ENCODE measurements at places on chromosomes 5 and 9. TPM values are rescaled to one million over a fixed set of nuclear protein-coding genes. Genes with fewer than 3 reads are reported as not detected.
A peak's percentile ranks its signal among the peaks of the same experiment; 100 is the strongest.

GRCh38 chr9:90007516-90008440 lies 403.0 kb downstream of the GADD45G start:
- no peak for DNase-seq

KCNN2 gene
- total RNA-seq, result not detected

OR1J1 gene
- total RNA-seq, result not detected

GRCh38 chr9:128415281-128415680 lies 5.4 kb upstream of the CERCAM start:
- no peak for DNase-seq

- no peak for DNase-seq
These were observed 552.2 kb upstream of the ZNF462 start for GRCh38 chr9:106310782-106311181.

GRCh38 chr9:111298111-111298510 lies 31.9 kb downstream of the OR2K2 start:
- no peak for DNase-seq

IL3 gene
- total RNA-seq, result not detected

GRCh38 chr5:53476019-53476418 lies 4.4 kb upstream of the FST start:
- no peak for DNase-seq

FAM219A gene
- 53.9 TPM for total RNA-seq

- DNase-seq, result no peak
These were observed 612.6 kb upstream of the CLINT1 start for GRCh38 chr5:158471535-158471924.

DNA sequence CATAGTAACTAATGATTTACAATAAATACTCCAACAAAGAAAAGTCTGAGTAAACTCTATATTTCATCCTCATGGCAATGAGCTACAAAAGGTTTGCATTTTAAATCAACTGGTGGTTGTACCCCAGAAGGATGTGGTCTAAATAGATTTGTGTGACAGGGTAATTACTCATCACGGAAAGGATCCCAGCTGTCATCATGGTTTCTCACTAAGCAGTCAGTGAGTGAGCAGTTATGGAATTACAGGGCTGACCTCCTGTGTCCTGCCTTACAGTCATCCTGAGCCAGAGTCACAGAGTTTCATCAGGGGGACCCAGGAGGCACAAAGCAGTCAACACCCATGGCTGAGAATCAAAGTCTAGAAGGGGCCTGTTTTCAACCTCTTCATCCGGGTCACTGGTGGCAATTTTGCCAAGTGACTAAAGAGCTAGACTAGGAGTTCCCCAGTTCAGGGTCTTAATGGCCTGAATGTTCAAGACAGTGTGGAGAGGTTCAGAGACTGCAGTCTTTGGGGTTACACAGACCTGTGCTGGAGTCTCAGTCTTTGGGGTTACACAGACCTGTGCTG lies 210.7 kb upstream of the SLC24A2 start:
- no peak for DNase-seq

GRCh38 chr5:158701406-158702177 lies 398.1 kb downstream of the EBF1 start:
- no peak for DNase-seq

- DNase-seq, result no peak
These were observed 356.2 kb downstream of the NPR3 start for GRCh38 chr5:33067291-33067690.

- DNase-seq, result no peak
These were observed 345.0 kb downstream of the NNT start for GRCh38 chr5:43947935-43948334.

GRCh38 chr5:97576956-97577355 lies 393.9 kb upstream of the RIOK2 start:
- DNase-seq, result no peak

- DNase-seq, result no peak
These were observed 810.6 kb downstream of the TLE4 start for GRCh38 chr9:80382211-80382891.

DNA sequence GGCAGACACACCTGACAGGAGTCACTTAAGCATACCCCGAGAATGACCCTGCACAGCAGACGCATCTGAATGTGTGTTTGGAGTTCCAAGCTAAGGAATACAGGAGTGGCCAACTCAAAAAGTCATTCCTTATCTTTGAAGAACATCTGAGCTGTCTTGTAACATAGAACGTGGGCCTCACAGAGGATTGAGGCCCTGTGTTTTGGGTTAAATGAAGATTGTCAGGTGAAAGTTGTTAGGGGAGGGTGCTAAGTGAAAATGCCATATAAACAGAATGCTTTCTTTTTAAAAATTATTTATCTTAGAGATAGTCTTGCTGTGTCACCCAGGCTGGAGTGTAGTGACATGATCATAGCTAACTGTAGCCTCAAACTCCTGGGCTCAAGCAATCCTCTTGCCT lies 100.9 kb downstream of the PIK3R1 start:
- no peak for DNase-seq

DNA sequence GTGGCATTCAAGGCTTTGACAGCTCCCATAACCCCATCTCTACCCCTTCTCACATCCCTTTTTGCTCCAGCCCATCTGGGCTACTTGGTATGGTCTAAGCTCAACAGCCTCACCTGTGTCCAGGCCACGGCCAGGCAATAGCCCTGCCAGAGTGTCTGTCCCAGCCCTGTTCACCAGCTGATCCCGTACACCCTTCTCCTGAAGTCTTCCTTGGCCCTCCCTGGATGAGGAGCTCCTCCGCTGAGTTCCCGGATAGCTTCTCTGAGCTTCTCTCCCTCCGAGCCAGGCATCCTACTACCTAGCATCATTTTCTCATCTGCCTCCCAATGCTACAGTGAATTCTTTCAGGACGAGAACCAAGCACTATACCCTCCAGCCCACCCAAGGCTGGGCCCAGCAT lies 208.2 kb downstream of the DAB2IP start:
- no peak for DNase-seq

GRCh38 chr9:137242269-137243203 lies 1.4 kb downstream of the TUBB4B start:
- DNase-seq, result no peak

ZNF618 gene
- total RNA-seq, result 8.2 TPM

GRCh38 chr9:87973730-87974292 lies 522 bp downstream of the CDK20 start:
- DNase-seq, result no peak

PCDHGC4 gene
- total RNA-seq, result 1.7 TPM

- no peak for DNase-seq
These were observed 14.3 kb upstream of the CACFD1 start for GRCh38 chr9:133445293-133445969.

TAS2R1 gene
- not detected for total RNA-seq

DNA sequence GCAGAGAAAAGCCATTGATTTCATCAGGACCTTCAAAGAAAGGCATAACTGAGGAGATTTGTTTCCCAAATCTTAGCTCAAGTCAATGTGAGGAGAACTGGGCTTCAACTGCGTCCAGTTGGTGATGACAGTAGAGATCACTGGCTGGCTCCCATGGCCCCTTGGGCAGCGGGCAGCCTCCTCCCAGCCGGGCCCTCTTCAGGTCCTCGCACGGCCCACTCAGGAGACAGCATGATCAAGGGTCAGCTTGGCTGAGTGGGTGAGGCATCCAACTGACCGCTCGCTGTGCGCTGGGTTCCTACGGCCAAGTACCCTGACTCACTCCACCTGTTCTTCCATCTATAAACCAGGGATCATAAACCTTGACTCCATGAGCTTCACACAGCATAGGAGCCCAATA lies 274.0 kb downstream of the NSG2 start:
- DNase-seq, result peak; percentile 71

GRCh38 chr5:116872986-116873385 lies 298.4 kb upstream of the SEMA6A start:
- DNase-seq, result no peak

GRCh38 chr5:17228821-17229291 lies 11.4 kb downstream of the BASP1 start:
- no peak for DNase-seq

JAK2 gene
- total RNA-seq, result 25.1 TPM

- DNase-seq, result no peak
These were observed 4.6 kb downstream of the AP3B1 start for GRCh38 chr5:78289911-78290310.

CRHBP gene
- 4.9 TPM for total RNA-seq

WNT8A gene
- not detected for total RNA-seq

DNA sequence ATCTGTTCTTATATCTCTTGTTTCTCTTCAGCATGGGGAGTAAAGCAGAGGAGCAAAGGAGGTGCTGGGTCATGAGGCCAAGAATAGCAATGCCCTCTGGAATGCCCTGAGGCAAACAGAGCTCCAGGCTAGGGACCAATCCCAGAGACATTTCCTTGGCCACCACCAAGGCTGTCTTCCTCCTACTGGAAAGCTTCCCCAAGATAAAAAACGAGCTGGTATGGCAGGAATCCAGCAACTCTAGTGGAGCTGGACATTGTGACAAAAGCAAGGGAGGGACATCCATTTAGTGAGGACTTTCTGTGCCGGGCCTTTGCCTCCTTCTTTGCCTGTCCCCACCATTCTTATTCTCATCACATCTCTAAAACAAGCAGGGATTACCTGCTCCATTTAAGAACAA lies 161.6 kb downstream of the ASTN2 start:
- DNase-seq, result no peak

TRIM32 gene
- total RNA-seq, result 19.8 TPM

S100Z gene
- 0.90 TPM for total RNA-seq

GRCh38 chr9:6702707-6703106 lies 55.1 kb upstream of the KDM4C start:
- DNase-seq, result peak; percentile 20

BTNL8 gene
- total RNA-seq, result 0.96 TPM

DNA sequence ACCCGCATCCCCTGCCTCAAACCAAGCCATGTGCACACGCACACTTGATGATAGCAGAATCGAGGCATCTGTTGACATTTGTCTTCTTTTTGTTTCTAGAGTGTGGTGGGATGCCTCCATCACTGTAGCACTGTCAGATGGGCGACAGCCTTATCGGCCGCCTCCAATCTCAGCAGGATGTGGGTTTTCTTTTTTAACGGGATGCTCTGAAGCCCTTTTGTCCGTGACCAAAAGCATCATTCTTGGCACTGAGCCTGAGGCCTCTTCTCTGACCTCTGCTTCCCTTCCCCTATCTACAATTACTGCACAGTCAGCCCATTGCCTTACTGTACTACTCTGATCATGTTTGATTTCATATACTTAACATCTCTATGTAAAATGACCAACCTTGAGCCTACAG lies 78.3 kb downstream of the LMNB1 start:
- no peak for DNase-seq

DNA sequence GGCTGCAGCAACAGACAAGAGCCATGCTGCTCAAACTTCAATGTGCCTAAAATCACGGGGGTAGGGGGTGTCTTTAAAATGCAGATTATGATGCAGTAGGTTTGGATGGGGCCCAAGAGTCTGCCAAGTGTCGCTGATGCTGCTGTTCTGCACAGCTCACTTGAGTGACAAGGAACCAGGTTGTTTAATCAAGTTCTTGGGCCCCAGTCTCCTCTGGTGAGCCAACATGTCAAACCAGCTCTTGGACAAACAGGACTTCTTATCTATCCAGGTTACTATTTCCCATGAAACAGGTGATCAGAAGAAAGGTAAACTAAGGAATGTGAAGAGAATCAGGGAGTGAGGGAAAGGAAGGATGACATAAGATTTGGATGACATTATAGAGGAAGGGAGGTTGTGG lies 78.0 kb downstream of the APBA1 start:
- DNase-seq, result no peak

- no peak for DNase-seq
These were observed 58.4 kb downstream of the ZNF510 start for GRCh38 chr9:96719521-96719920.

DNA sequence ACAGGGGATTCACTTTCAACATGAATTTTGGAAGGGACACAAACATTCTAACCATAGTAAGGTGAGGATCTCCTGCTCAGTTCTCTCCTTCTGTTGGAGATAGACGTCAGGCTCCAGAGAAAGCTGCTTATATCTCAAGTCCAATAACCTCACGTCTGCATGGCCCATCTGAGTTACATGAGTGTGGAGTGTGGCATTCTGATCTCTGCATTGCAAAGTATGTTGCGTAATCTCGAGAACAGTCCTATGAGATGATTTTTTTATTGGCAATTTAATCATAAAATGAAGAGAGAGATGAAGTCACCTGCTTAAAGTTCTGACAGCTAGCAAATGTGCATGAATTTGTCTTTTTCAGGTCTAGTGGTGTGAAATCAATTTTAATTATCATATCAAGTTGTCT lies 118.8 kb downstream of the SLC12A2 start:
- DNase-seq, result no peak

ACTBL2 gene
- not detected for total RNA-seq

DNA sequence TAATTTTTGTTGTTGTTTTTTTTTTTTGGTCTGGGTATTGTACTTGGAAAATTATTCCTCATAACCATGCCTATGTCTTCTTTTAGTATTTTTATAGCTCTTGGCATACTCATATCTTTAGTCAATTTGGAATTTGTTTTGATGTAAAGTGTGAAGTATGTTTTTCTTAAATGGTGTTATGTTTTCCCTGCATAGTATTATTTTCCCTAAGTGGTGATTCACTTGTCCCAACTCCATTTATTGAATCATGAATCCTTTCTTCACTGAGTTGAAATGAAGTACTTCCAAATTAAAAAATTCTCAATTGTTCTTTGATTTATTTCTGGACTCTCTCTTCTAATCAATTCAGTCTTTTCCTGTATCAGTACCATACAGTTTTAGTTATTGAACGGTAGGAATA lies 46.5 kb downstream of the POLK start:
- DNase-seq, result no peak

GRCh38 chr5:131224387-131225201 lies 39.3 kb upstream of the CDC42SE2 start:
- DNase-seq, result no peak

ADRA1B gene
- total RNA-seq, result 6.6 TPM

- DNase-seq, result no peak
These were observed 13.2 kb upstream of the AUH start for GRCh38 chr9:91374939-91375338.

DAB2 gene
- total RNA-seq, result 221 TPM

- no peak for DNase-seq
These were observed 74.3 kb downstream of the MUSK start for GRCh38 chr9:110742741-110743371.

All from mesenteric fat pad (tissue), 1 donor.